ENCODE measurements at places on chromosomes 13 and 19. TPM values are rescaled to one million over a fixed set of nuclear protein-coding genes. Genes with fewer than 3 reads are reported as not detected.

DNA sequence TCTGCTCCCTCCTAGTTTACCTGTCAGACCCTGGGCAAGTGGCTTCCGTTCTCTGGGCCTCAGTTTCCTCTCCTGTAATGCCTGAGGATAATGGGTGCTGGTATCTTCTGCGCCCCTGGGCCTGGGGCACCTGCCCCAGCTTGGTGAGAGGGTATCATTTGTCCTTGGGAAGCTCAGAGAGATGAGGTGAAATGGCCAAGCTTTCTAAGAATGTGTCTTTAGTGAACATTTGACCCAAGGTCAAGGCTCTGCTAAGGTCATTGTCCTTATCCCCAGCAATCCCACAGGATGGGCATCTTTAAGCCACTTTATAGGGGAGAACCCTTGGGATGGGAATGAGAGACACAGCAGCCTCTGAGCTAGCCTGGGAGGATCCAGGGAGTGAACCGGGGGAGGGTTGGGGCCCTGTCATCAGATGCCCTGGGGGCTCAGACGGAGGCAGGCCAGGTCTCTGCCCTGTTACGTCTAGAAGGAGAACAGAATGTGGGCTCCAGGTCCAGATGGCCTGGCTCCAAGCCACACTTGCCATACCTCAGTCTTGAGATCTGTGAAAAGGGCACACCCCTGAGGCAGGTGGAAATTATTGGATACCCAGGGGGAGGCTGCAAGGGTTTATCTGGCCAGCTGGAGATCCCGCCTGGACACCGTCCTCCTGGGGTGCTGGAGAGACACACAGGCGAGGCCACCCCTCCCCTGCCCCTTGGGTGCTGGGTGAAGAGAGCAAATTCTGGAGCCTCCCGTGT is 1.1 kb upstream of the NFIC start:
- no peak for DNase-seq

- no peak for DNase-seq
These were observed 114.5 kb downstream of the IRS2 start for GRCh38 chr13:109671919-109672318.

DNA sequence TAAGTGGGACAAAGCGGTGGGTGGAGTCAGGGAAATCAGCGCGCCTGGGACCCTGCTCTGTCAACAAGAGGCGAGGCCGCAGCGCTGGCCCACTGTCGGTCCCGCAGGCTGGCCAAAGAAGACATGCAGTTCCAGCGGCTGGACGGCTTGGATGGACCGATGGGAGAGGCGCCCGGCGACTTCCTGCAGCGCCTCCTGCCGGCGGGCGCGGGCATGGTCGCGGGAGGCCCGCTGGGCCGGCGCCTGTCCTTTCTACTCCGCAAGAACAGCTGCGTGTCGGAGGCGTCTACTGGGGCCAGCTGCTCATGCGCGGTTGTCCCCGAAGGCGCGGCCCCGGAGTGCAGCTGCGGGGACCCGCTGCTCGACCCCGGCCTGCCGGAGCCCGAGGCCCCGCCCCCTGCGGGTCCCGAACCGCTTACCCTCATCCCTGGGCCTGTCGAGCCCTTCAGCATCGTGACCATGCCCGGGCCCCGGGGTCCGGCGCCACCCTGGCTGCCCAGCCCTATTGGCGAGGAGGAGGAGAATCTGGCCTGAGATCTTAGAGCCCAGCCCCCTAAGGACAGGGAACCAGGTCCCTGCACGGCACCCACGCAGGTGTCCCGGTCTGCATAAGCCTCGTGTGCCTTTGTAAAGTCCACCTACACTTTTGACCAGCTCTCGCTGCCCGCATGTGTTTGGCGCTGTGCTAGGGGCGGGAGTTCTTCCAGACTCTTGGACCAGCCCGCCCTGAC is 6.1 kb downstream of the BEST2 start:
- peak; percentile 79 for DNase-seq

GRCh38 chr13:109700176-109700575 is 86.2 kb downstream of the IRS2 start:
- DNase-seq: peak; percentile 83

The SCEL gene
- 0.08 TPM for total RNA-seq

Measured in left cardiac atrium (tissue), 4 donors.